ENCODE measurements at places on chromosomes 7 and 10.

DNA sequence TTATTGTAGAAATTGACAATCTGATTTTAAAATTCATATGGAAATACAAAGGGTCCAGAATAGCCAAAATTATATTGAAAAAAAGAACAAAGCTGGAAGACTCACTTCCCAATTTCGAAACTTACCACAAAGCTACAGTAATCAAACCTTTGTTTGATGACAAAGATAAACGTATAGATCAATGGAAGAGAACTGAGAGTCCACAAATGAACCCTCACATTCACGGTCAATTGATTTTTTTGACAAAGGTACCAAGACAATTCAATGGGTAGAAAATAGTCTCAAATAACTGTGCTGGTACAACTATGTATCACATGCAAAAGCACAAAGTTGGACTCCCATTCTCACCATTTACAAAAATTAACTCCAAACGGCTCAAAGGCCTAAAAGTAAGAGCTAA, 8.7 kb downstream of the KPNA7 start:
- DNase-seq = no peak

- DNase-seq = no peak
Measured at GRCh38 chr7:48148311-48148710, 22.9 kb upstream of the ABCA13 start.

GRCh38 chr7:157910446-157910845, 573.6 kb downstream of the DNAJB6 start:
- DNase-seq = no peak

DNA sequence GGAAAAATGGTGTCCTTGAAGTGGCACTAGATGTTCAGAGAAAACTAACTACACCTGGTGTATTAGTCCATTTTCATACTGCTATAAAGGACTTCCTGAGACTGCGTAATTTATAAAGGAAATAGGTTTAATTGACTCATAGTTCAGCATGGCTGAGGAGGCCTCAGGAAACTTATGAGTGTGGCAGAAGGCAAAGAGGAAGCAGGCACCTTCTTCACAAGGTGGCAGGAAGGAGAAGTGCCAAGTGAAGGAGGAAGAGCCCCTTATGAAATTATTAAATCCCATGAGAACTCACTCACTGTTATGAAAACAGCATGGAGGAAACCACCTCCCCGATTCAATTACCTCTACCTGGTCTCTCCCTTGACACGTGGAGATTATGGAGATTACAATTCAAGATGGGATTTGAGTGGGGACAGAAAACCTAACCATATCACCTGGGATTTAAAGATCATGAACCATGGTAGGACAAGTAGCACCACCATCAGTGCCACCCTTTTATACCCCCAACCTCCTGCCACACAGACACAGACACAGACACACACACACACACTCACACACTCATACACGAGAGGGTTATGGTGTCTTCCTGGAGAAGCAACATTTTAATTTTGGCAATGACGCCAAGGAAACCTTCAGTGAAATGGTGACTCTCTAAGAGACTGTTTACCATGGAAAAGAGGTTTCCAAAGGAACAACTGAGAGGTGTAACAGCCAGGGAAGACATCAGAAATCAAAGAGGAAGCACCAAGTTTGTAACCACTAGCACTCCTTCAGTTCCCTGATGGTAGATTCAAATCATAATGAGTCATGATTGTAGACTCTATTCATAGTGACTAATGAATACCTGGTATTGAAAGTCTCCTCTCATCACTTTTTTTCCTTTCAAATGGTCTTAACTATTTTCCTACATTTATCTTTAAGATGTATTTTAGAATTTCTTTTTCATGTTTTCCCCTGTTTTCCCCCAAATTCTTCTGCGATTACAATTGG, 41.8 kb upstream of the WNT16 start:
- no peak for DNase-seq

GRCh38 chr7:137755846-137756651, 90.7 kb downstream of the DGKI start:
- peak; percentile 26 for DNase-seq

All from inflammatory macrophage (primary cell).